ENCODE measurements at places on chromosomes 13 and 19.

GRCh38 chr19:3684817-3685410, 15.4 kb downstream of the PIP5K1C start:
- DNase-seq: no peak

- DNase-seq: no peak
These were observed 19.6 kb downstream of the LILRB4 start for GRCh38 chr19:54682306-54682856.

DNA sequence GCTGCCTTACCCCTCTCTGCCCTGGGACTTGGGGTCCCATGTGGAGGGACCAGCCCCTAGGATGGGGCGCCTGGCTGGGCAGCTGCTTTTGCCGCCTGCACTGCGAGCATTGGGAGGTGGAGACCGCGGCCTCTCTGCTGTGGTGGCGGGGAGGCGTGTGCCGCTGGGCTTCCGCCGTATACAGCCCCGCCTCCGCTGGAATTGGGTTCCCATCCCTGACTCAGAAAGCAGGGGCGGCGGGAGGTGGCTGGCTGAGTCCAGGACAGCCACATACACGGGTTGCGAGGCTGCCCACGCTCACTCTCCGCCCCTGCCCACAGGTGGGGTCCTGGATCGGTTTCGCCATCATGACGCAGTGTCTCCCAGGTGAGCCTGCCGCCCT, 6.6 kb downstream of the NDUFB7 start:
- no peak for DNase-seq

GRCh38 chr13:24650161-24650560, 30.0 kb upstream of the ATP12A start:
- no peak for DNase-seq

GRCh38 chr19:46564701-46565100, 36.4 kb upstream of the CALM3 start:
- no peak for DNase-seq

DNA sequence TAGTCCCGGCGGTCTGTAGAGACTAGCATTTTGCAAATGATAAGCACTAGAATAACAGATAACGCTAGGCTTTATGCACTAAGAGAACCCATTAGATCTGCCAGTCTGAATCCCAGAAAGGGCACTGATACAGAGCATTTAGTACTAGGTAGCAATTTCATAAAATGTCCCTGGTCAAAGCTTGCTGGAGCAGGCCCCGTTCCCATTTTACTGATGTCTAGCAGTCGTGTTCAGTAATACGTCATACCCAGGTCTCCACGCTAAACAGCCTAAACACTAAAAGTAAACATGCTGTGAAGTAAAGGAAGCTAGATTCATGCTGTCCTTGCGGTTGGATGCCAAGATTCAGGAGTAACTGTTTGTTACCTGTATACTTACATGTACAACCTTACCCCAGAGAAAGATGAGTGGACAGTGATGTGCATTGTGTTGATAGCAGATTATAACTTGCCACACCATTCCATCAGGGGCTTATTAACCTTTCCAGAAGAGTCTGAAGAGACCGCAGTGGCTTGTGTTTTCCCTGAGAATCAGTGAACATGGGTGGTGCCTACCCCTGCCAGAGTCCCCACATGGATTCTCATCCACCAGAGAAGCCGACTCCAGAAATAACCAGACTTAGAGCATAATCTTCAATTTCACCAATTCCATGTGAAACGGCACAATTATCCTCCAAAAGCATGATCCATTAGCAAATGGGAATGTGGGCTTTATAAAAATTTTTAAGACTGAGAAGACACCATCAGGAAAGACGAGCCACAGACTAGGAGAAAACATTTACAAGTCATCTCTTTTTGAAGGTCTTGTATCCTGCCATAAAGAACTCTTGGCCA, 3.4 kb upstream of the RPS11 start:
- DNase-seq: no peak

DNA sequence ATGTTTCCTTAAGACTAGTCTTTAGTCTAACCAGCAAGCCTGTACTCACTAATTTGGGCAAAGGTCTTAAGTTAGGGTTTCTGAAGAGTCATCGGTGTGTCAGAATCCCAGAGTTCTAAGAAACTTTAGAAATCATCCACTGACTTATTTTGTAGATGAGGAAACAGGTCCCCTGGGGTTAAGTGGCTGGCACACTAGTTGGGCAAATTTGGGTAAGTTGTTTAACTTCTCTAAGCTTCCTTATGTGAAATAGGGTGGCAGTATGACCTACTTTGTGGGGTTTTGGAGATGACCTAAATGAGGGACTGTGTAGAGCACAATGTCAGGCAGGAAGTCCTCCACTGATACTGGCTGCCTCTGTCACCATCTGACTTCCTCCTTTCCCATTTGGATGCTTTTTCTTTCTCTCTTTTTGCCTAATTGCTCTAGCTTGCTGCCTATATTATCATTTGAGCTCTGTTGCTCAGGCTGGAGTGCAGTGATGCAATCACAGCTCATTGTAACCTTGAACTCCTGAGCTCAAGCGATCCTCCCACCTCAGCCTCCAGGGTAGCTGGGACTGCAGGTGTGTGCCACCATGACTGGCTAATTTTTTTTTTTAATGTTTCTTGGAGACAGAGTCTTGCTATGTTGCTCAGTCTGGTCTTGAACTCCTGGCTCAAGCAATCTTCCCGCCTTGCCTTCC, 2.3 kb downstream of the ADGRE3 start:
- peak; percentile 36 for DNase-seq

DNA sequence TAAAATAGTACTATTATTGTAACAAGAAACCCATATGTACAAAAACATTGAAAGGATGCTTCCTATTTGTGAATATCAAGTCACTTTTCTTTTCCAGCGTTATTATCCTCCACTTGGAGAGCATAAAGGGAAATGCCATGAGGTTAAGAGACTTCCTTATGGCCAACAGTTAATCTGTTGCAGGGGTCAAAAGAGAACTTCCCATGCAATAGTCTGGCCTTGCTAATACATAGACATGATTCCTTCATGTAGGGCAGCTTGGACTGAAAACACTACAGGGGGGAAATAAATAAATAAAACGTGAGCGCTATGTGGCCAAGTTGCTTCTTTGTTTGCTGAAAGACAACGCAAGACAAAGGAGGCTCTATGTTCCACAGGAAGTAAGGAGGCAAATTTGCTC, 269.1 kb upstream of the EDNRB start:
- no peak for DNase-seq

DNA sequence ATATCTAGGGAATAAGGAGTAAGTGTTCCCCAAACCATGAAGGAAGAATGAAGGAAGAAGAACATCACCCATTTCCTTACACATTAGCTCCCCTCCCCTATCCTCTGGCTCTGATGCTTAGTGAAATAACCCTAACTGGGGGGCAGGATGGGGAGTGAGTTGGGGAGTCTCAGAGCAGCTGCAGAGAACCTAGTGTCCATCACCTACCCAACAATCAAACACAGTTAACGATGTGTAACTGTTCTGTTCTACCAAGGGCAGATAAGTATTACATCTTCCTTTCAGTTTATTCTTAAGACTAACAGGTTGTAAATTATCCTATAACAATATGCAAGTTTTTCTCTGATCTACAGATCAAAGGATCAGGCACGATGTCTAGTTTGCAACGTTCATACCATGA, 12.8 kb downstream of the ELF1 start:
- DNase-seq: no peak

DNA sequence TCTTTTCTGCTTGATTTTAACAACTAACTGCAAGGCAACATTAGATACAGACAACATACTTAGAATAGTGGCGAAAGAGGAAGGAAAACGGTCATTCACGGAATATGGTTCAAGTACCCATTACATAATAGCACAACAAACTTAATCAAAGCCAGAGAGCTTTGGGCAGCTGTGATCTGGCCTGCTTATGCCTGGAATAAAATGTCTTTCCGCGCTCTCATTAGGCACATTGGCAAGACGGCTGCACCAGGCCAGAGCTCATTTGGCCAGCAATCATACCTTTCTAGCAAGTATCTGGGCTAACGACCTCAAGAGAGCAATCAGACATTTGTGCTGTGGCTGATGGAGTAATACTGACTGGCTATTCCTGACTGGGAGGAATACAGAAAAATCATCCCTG, 112.8 kb downstream of the NALCN start:
- no peak for DNase-seq

GRCh38 chr13:99916366-99917103, 55.0 kb downstream of the ZIC5 start:
- DNase-seq: peak; percentile 66

DNA sequence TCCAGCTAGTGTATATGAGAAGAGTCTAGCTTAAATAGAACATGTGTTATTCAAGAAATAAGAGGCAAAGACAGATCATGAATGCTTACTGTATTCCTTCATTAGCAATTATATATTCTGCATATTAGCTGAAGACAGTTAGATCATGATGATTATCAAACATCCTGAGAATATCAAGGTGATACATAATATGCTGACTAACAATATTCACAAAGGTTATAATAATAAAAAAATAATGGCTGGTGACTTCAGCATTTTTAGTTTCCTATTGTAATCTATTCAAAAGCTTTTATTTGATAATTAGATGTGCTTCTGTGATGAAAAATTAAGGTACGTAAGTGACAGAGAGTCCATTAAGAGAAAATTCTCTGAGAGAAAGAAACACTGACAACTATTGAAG, 511.4 kb downstream of the PCDH17 start:
- no peak for DNase-seq

DNA sequence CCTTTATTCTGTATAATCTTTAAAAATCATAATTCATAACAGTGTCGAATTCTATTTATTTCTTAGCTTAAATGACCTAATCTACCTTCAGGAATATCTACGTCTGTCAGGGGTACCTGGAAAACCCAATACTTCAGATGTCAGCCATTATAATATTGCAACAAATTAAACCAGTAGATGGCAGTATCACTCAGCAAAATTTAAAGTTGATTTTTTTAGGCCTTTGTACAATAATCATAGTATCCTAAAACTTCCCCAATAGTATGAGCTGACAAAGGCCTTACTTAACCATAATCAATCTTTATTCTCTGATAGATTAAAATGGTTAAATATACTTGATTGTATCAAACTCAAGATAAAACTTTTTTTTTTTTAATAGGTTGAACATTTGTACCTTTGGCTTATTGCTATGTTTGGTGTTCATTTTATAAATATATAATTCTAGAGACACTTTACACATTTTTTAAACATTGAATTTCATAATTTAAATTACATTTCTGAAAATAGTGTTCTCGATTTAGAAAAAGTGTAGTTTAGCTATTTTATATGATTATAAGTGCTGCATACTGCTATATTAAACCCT, 830.2 kb upstream of the SPRY2 start:
- DNase-seq: no peak

DNA sequence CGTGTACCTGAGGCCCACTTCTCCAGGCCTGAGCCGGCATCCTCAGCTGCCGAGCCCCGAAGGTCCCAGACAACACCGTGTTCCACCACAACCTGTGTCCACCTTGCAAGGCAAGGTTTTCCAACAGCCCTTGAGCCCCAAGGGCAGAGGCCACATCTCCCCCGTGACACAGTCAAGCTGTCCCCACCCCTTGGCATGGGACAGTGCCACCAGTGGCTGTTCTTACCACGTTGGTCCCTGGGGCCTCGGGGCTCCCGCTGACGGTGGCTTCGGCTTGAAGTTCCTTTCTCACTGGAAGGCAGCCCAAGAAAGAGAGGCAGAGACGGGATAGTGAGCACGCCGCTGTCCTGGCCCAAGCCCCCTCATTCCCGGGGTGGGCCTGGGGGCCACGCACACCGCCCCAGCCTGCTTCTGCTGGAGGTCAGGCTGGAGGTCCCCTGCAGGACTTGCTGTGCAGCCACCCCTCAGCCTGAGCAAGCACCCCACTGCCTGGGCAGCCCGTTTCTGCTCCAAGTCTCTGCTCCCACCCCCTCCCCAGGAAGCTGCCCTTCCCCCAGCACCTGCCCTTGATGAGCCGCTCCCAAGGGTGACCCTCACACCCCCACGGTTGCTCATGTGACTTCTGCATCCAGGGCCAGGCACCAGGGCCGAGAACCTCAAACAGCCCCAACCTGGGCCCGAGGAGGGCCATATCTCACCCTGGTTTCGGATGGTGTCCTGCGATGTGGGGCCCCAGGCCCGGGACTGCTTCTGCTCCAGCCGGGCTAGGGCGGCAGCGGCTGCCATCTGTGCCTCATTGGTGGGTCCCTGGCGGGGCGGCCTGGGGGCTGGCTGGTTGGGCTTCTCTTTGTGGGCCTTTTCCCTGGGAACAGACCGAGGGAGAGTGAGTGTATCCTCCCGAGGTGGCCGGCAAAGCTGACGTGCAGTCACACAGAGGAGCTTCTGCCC, 4.1 kb downstream of the UBXN6 start:
- no peak for DNase-seq

DNA sequence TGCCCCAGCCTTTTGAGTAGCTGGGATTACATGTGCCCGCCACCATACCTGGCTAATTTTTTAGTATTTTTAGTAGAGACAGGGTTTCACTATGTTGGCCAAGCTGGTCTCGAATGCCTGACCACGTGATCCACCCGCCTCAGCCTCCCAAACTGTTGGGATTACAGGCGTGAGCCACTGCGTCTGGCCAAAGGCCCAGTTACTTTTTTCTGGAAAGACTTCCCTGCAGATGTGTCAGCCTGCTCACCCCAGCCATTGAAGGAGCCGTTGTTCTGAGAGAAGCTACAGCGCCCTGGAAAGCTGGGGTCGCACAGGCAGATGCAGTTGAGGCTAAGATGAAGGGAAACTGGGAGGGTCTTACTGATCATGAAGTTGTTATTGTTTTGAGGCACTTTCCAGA, 7.9 kb upstream of the ZNF626 start:
- no peak for DNase-seq

DNA sequence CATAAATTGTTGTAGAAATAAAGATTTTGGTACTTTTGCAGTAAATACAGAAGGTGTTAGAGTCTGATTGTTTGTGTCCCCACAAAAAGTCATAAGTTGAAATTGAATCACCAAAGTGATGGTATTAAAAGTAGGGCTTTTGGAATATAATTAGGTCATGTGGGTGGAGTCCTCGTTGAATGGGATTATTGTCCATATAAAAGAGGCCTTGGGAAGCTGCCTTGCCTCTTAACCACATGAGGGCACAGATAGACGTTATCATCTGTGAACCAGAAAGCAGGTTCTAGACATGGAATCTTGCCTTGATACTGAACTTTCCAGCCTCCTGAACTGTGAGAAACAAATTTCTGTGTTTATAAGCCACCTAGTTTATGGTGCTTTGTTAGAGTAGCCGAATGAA, 186.8 kb downstream of the PRR20E start:
- no peak for DNase-seq

GRCh38 chr13:48216204-48216711, 16.7 kb upstream of the ITM2B start:
- DNase-seq: no peak

- DNase-seq: no peak
These were observed 525.8 kb downstream of the MYO16 start for GRCh38 chr13:109154966-109155761.

- no peak for DNase-seq
These were observed 3.5 kb upstream of the TLE5 start for GRCh38 chr19:3065675-3066357.
